Renal cortical epithelial cell (primary cell): ENCODE measurements at places on chromosomes 5 and 9.

GRCh38 chr5:85017261-85017660 lies 632.6 kb upstream of the EDIL3 start:
- DNase-seq = no peak

- no peak for DNase-seq
Observed at GRCh38 chr9:104960662-104961061, 32.7 kb upstream of the ABCA1 start.

DNA sequence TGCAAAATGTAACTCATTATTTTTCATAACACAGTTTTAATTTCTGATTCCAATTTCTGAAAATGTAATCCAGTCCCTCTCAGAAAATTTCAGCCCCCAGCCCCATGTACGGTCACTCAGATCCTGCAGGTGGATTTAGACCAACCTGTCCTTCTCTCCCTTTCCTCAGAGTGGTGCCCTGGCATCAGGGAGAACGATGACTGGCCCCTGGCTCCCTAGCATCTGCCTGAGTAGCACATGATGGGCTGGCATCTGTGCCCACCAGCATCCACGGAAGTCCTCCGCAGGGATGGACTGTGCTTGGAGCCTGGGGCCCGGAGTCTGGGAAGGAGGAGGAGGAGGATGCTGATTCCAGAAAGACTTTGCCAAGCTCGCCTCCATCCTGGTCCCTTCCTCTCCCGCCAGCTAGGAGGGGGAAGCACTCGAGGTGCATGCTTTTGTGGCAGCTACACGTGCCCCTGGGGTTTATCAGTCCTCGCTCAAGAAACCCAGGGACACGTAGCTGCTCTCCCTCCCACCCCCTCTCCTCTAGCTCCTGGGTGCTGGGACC lies 54.4 kb upstream of the RUFY1 start:
- DNase-seq = no peak

DNA sequence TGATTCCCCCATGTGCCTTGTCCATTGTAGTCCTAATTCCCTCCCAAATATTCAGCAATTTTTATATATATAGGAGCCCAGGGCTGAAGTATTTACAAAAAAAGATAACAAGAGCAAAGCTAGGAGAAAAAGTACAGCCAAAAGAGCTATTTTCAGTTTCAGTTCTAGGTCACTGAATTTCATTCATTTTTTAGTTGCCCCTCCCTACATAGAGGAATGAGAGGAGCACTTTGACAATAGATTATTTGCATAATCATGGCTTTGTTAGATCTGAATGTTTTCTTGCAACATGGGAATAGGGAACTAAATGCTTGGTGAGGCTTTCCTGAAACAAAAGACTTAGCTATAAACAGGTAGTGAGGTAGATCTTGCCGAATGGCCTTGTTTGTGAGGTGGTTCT lies 15.3 kb upstream of the F2RL2 start:
- peak; percentile 18 for DNase-seq

- no peak for DNase-seq
Observed at GRCh38 chr5:43268188-43268820, 44.9 kb downstream of the HMGCS1 start.

DNA sequence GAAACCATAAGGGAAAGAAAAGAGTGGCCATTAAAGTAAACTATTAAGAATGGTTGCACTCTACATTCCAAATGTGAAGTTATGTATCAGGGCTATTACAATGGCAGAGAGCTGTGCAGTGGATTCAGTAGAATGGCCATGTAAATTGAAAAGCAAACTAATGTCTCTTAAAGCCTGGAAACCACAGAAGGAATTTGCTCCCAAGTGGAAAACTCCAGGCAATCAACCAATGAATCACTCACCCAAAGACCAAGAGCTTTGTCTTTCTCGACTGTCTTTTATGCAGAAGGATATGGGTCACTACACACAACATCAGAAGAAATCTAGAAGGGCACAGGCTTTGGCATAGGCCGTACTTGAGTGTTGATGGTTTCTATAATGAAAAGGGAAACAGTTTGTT lies 114.9 kb downstream of the TLE1 start:
- peak; percentile 97 for DNase-seq

DNA sequence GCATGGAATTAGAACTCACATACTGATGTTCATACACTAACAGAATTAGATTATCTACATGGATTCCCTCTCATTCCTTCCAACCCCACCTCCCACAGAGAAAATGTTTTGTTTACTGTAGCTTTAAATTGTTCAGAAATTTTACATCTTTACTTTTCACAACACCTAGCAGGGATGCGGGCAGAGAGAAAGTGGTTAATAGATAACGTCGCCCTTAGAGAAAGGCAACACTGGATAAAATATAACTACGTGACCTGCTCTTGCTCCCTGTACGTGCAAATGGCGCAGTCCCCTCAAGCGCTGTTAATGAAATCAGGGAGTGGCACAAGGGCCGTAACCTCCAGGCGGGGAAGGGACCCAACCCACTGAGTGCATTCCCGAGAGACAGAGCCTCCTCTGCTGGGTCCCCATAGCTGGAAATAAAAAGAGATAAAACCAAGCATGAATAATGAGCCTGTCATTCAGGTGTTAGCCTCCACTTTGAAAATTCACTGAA lies 125.3 kb upstream of the DAPK1 start:
- DNase-seq = peak; percentile 96

GRCh38 chr5:9188131-9188530 lies 357.7 kb downstream of the SEMA5A start:
- DNase-seq = peak; percentile 75

DNA sequence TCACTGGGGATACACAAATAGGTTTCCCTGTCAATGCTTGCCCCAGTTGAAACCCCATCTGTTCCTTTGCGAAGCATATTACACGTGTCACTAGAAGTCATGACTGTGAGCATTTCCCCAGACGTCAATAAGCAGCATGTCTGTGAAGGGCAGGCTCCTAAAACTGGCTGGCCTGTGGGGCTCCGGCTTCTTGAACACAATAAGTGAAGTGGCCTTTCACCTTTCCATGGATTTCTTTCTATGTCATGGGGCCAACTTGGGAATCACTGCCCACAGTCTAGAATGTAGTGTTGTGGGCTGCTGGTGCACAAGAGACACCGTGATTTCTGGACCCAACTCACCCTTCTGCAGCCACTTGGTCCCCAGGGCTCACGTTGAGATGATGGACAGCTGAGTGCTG lies 60.4 kb upstream of the CTSL start:
- no peak for DNase-seq

DNA sequence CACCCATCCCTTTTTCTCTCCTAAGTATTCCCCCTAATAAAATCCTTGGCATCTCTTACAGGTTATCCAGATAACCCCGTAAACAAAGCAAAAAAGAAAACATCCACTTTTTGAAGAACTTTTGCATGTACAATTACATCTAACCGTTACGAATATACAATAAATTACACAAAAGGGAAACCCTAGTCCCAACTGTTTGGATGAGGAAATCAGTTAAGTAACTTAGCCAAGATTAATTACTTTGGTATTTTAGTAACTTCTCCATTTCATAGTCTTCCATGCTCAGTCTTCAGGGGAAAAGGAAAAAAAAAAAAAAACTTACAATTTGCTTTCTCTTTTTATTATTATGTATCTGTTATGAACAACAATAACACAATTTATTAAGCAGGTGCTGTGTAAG lies 212.9 kb downstream of the ACTL7B start:
- DNase-seq = no peak

GRCh38 chr9:104608336-104608735 lies 2.9 kb upstream of the OR13C2 start:
- DNase-seq = peak; percentile 8

- peak; percentile 90 for DNase-seq
Observed at GRCh38 chr9:69179037-69179436, 5.0 kb downstream of the TJP2 start.

- DNase-seq = no peak
Observed at GRCh38 chr5:134041570-134042411, 37.0 kb upstream of the VDAC1 start.

- no peak for DNase-seq
Observed at GRCh38 chr5:170439223-170439943, 50.2 kb upstream of the KCNMB1 start.

DNA sequence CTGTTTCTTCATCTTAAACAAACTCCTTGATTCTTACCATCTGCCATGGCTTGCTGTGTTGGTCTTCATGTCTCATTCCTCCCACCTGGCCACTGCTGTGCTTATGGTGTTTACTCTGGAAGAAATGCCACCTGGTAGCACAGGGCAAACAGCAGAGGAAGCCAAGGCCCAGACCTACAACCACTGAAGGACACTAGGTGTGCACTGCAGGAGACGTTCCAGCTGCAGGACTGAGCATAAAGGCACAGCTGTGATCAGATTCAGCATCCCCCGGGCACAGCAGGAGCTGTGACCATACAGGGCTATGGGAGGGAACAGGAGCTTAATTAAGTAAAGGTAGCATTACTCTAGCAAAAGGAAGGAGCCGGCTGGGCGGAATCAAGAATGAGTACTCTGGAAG lies 12.6 kb upstream of the GNAQ start:
- DNase-seq = no peak

- no peak for DNase-seq
Observed at GRCh38 chr5:157113002-157113401, 4.2 kb upstream of the HAVCR2 start.

- DNase-seq = no peak
Observed at GRCh38 chr5:157574456-157575380, 857 bp downstream of the ADAM19 start.

GRCh38 chr5:144945503-144945902 lies 774.8 kb downstream of the KCTD16 start:
- no peak for DNase-seq

- DNase-seq = no peak
Observed at GRCh38 chr9:75552941-75553340, 337.5 kb upstream of the PCSK5 start.

GRCh38 chr5:151718646-151719045 lies 31.9 kb upstream of the SPARC start:
- DNase-seq = no peak

GRCh38 chr9:82790875-82791274 lies 272.1 kb downstream of the RASEF start:
- no peak for DNase-seq

DNA sequence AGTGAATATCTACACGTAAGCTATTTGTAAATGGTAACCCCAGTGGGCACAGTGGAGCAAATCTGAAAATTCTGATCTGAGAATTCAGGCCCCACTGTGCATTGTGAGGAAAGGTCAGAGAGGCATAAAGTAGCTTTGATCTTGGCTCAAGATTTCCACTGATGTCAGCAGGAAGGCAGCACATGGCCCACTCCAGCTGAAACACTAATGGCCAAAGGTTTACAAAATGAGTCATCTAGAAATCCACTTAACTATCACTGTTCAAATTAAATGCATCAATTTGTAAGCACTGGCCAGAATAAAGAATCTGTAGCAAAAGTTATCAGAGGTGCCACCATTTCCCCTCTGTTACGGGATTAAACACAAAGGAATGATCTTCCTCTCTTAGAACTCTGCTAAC lies 191.6 kb downstream of the C9orf152 start:
- DNase-seq = peak; percentile 84

DNA sequence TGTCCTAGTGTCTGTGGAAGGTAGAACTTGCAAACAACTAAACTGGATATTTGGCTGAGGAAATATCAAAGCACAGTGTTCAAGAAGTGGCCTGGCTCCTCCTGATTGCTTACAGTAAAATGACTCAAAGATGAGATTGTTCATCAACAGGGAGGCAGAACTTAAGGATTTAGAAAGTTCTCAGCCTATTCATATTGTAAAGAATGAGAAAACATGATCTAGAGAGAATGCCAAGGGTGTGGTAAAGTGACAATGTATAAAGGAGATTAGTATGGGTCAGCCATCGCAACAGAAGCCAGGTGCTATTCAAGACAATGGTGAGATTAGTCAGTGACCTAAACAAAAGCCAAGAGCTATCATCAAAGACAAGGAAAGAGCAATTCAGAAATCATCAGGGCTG lies 372.3 kb downstream of the SPOCK1 start:
- no peak for DNase-seq

- peak; percentile 63 for DNase-seq
Observed at GRCh38 chr5:72459089-72459661, 48.0 kb downstream of the ZNF366 start.

GRCh38 chr5:37553720-37554404 lies 174.7 kb downstream of the WDR70 start:
- no peak for DNase-seq

GRCh38 chr5:159478950-159479349 lies 148.7 kb upstream of the IL12B start:
- no peak for DNase-seq

DNA sequence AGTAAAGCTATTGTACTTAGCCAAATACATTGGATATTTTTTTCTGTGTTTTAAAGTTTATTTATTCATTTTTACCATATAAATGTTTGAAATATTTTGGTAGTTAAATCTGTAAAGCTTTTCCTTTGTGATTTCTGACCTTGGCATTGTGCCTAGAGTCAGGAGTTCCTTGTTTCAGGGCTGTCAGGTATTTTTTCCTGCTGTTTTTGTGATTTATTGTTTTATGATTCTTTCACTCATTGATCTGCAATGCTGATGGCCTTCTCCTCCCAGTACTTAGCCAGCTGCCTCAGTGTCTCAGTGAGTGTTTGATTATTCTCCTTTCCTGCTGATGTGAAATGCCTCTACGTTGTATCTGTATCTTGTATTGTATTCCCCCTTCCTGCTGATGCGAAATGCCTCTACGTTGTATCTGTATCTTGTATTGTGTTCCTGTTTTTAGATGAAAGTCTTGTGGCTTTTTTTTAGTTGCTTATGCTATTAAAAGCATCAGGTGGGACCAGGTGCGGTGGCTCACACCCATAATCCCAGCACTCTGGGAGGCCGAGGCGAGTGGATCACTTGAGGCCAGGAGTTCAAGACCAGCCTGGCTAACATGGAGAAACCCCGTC lies 61.0 kb downstream of the EHMT1 start:
- DNase-seq = no peak

DNA sequence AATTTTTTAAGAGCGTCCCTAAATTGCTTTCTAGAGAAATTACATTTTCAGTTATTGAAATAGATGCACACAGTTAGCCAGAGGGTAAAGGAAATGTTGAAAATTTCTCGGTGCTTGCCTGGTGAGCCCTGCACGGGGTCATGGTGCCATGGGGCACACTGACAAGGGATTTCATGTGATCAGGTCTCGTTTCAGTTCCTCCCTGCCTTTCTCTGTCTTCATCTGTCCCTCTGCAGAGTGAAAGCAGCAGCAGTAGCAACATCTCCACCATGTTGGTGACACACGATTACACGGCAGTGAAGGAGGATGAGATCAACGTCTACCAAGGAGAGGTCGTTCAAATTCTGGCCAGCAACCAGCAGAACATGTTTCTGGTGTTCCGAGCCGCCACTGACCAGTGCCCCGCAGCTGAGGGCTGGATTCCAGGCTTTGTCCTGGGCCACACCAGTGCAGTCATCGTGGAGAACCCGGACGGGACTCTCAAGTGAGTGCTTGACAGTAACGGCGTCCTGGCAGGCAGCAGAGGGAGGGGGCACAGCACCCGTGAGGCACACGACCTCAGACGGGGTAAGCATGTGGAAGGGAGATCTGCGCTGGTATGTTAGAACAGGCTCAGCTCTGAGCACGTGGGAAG lies 89.1 kb upstream of the OTULINL start:
- DNase-seq = no peak

GRCh38 chr9:87556821-87557220 lies 59.2 kb downstream of the DAPK1 start:
- DNase-seq = no peak
